ENCODE measurements at places on chromosomes 11 and 22.

DNA sequence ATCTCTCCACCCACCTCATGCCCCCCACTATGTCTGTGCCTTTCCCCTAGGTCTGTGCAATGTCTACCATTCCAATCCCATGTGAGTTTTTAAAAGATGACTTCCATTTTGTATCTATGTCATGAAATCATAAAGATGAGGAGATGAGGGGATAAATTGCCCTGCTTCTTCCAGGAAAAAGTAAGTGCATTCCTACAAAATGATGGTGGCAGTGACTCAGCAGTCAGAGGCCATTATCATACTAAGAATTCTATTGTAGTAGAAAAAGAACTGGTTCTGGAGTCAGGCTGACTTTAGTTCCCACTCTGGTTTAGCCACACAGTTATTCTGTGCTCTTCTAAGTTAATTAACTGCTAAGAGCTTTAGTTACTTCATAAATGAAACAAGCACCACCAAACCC, 89.6 kb upstream of the API5 start:
- no peaks in the 10 kb centered on the region for H3K27me3 ChIP-seq
- DNase-seq: no peak
- H3K27ac ChIP-seq: no peak overlapping the region

GRCh38 chr11:77174559-77174958, 46.5 kb downstream of the MYO7A start:
- H3K4me3 ChIP-seq: no peak overlapping the region
- no peaks in the 10 kb centered on the region for H3K27me3 ChIP-seq
- no peak for DNase-seq
- no peak overlapping the region for H3K27ac ChIP-seq
- H3K4me1 ChIP-seq: peaks cover 6% of the 10 kb centered on the region

DNA sequence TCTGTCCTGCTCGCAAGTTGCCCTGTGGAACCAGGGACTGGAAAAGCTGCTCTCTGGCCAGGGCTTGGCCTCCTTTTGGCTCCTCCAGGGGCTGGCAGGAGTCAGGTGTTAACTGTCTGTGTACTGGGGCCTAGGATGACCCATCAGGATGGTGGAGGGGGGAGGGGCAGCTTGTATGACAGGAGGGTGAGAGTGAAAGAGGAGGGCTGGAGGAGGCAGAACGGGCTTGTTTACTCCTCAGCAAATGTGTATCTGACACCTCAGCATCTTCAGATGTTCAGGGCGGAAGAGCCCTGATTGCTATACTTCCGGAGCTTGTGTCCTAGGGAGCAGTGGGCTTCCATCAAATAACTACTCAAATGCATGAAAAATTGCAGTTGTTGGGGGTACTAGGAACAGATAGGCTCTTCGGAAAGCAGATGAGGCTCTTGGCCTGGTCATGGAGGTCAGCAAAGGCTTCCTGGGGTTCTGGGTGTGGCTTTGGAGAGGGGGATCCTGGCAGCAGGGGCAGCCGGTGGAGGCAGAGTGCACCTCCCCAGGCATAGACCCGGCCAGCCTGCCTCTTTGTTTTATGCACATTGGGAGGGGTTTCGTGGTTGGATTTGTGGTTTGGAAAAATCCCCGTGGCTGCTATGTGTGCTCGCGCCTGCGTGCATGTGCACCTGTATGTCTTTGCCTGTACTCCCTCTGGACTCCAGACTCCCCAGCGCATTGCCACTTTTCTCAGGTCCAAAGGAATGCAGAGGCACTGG, 31.2 kb downstream of the CD82 start:
- no peaks in the 10 kb centered on the region for H3K27me3 ChIP-seq
- H3K36me3 ChIP-seq: no peaks in the 10 kb centered on the region
- no peak overlapping the region for H3K27ac ChIP-seq
- DNase-seq: no peak
- H3K4me3 ChIP-seq: no peak overlapping the region
- peaks cover 15% of the 10 kb centered on the region for H3K4me1 ChIP-seq

GRCh38 chr11:126210871-126211235, 597 bp downstream of the RPUSD4 start:
- no peaks in the 10 kb centered on the region for H3K27me3 ChIP-seq
- H3K4me1 ChIP-seq: no peaks in the 10 kb centered on the region
- no peak for DNase-seq
- H3K27ac ChIP-seq: peak overlapping the region; percentile 69
- peak overlapping the region; percentile 73 for H3K4me3 ChIP-seq
- peaks cover 44% of the 10 kb centered on the region for H3K36me3 ChIP-seq

GRCh38 chr11:101715281-101715680, 131.5 kb upstream of the TRPC6 start:
- no peaks in the 10 kb centered on the region for H3K27me3 ChIP-seq
- H3K4me3 ChIP-seq: no peak overlapping the region
- no peaks in the 10 kb centered on the region for H3K36me3 ChIP-seq
- DNase-seq: no peak

DNA sequence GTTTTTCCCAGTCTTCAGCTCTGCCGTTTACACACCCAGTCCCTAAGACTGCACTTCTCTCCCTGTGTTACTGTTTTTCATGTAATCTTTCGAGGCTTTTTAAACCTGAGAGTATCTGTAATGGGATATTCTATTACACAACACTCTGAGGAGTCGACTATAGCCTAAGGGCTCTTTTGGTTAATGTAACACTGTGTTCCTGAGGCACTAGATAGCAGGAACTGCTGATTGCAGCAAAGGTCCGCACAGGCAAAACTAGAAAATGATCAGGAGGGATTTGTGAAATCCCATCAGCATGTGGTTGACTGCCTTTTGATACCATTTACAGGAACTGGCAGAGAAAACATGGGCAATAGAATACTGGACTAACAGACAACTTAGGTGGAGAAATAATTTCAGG, 512.3 kb upstream of the RAG2 start:
- no peak for DNase-seq
- H3K27me3 ChIP-seq: no peaks in the 10 kb centered on the region

DNA sequence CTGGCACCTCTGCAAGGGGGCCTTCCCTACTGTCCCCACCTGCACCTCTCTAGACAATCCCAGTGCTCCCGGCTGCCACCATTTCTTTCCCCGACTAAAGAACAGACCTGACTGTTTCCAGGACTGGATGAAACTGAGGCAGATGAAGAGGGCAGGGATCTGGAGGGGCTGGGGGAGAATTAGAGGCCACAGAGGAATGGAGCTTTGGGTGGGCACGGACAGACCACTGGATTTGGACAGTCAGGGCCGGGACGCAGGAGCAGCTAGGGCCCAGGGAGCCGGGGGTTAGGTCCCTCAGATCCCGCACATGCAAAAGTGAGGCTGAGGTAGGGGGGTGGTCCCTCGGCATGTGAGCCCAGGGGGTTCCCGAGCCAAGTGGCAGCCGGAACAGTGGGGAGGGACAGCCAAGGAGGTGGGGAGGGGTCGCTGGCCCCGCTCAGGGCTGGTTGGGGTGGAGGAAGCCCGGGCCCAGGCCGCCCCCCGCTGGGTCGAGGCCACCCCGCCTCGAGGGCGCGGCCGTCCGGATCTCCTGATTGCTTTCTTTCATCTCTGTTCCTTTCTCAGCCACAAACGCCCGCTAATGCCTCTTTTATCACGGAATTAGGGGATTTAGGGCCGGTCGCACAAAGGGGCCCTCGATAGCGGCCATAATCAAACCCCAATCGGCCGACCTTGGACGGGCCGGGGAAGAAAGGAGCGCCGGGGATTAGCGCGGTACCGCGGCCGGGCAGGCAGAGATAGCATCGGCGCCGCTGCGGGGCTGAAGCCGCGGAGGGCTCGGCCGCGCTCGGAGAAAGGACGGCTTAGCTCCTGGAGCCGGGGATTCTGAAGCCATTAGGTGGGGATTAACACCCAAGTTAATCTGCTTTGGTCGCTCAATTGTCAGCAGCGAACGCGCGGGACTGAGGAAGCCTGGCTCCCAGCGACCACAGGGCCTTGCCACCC, 9.3 kb downstream of the SLC25A1 start:
- peak overlapping the region; percentile 34 for H3K4me3 ChIP-seq
- peaks cover 40% of the 10 kb centered on the region for H3K27me3 ChIP-seq
- H3K27ac ChIP-seq: no peak overlapping the region

DNA sequence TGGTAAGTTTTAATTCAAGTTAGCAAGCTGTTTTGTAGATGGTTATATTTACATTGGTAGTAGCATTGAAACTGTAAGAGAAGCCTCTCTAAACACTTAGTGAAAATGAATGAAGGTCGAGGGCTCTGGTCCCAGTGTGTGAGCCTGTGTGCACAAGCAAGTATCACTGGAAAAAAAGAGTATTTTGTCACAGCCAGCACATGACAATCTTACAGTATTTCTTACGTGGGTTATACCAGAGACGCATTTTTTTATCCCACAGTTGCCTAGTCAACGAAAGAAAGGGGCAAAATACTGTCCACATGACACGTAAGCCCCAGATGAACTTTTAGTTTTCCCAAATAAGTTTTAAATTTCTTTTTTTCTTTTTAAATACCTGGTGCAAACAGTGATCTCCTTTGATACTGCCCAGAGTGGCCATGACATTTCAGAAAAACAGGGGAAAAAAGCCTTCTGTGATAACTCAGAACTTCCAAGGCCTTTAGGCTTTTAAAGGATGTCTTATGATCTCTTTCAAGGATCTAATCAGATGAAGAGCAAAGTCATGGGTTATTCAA, 23.5 kb downstream of the RAB38 start:
- no peaks in the 10 kb centered on the region for H3K27me3 ChIP-seq
- no peak for DNase-seq
- H3K36me3 ChIP-seq: no peaks in the 10 kb centered on the region
- no peaks in the 10 kb centered on the region for H3K4me1 ChIP-seq
- no peak overlapping the region for H3K4me3 ChIP-seq

- H3K4me3 ChIP-seq: no peak overlapping the region
- H3K27ac ChIP-seq: no peak overlapping the region
- H3K4me1 ChIP-seq: peaks cover 43% of the 10 kb centered on the region
- H3K36me3 ChIP-seq: no peaks in the 10 kb centered on the region
These were observed 2.4 kb downstream of the LINC01488 start for GRCh38 chr11:69483691-69484426.

DNA sequence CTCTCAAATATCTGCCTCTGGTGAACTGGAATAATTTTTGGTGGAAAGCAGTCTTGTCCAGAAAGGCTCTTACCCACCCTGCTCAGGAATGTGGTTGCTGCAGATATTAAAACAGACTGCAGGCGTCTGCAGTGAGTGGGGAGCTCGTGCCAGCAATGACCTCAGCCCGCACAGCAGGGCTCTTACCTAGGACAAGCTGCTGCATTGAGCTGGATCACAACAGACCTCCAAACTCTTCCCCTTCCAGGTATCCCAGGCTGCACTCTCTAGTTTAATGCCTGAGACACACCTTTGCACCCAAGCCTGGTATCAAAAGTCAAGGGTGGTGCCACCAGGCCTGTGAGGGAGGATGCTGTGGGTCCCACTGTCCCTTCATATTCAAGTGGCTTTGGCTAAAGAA, 69.7 kb upstream of the CDON start:
- no peak overlapping the region for H3K4me3 ChIP-seq
- no peaks in the 10 kb centered on the region for H3K4me1 ChIP-seq
- H3K36me3 ChIP-seq: no peaks in the 10 kb centered on the region
- no peak overlapping the region for H3K27ac ChIP-seq
- H3K27me3 ChIP-seq: peaks cover 37% of the 10 kb centered on the region

- H3K4me3 ChIP-seq: no peak overlapping the region
- DNase-seq: no peak
- H3K36me3 ChIP-seq: no peaks in the 10 kb centered on the region
- H3K4me1 ChIP-seq: no peaks in the 10 kb centered on the region
- H3K27me3 ChIP-seq: peaks cover 5% of the 10 kb centered on the region
- no peak overlapping the region for H3K27ac ChIP-seq
These were observed 110.9 kb downstream of the TSPAN18 start for GRCh38 chr11:44837661-44838060.

- DNase-seq: no peak
- no peaks in the 10 kb centered on the region for H3K27me3 ChIP-seq
- no peaks in the 10 kb centered on the region for H3K4me1 ChIP-seq
- no peak overlapping the region for H3K27ac ChIP-seq
These were observed 61.0 kb upstream of the LYVE1 start for GRCh38 chr11:10629411-10630002.

DNA sequence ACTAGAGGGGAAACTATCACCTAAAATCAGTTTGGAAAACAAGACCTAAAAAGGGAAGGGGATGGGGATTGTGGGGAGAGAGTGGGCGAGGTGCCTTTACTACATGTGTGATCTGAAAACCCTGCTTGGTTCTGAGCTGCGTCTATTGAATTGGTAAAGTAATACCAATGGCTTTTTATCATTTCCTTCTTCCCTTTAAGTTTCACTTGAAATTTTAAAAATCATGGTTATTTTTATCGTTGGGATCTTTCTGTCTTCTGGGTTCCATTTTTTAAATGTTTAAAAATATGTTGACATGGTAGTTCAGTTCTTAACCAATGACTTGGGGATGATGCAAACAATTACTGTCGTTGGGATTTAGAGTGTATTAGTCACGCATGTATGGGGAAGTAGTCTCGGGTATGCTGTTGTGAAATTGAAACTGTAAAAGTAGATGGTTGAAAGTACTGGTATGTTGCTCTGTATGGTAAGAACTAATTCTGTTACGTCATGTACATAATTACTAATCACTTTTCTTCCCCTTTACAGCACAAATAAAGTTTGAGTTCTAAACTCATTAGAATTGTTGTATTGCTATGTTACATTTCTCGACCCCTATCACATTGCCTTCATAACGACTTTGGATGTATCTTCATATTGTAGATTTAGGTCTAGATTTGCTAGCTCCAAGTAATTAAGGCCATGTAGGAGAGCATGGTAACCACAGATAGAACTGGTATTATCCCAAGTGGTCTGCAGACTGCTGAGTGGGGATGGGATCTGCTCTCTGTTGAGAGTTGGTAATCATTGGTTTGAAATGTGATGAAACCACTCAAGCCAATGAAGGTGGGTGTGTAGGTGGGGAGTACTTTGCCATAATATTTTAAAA, 3.6 kb downstream of the NEAT1 start:
- H3K27ac ChIP-seq: peak overlapping the region; percentile 98
- H3K4me3 ChIP-seq: peak overlapping the region; percentile 79
- peak; percentile 57 for DNase-seq
- H3K4me1 ChIP-seq: peaks cover 31% of the 10 kb centered on the region
- no peaks in the 10 kb centered on the region for H3K27me3 ChIP-seq

DNA sequence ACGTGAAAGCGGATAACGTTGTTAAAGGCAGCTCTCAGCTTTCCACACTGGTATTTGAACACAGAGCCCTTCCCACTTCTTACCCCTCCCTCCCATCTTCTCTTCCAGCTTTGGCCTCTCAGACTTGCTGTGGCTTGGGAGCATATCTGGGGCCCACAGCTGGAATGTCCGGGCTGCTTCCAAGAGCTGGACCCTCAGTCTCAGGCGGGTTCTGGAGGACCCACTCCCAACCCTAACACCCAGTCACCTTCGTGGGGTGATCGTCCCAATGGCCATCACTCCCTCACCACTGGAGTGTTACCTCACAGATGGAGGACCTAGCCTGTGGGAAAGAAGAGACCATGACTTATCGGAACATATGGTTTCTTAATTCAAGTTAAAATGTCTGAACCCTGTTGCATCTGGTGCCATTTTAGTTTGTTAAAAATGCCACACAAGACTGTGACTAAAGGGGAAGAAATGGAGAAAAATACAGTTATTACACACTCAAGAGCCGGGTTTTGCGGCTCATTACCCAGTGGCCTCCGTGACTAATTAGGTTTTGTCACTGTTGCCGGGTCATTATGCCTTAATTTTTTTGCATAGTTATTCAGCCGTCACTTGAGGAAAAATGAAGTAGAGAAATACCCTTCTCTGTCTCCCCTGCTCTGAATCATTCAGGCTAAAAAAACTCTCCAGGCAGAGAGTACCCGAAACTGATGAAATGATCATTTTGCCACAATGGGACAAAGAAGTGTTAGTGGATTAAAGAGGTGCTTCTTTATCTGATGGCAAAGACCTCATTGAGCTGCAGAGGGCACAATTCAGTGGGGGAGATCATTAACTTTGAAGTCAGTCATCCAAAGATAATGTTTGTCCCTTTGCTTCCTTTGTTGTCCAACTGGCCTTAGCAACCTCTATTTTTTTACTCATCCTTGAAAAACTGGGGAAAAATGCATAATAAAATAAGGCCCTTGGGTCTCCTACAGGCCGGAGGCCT, 87.2 kb upstream of the HTATIP2 start:
- no peaks in the 10 kb centered on the region for H3K36me3 ChIP-seq
- H3K27ac ChIP-seq: no peak overlapping the region
- H3K4me3 ChIP-seq: no peak overlapping the region
- no peak for DNase-seq

All from K562 (cell line).